ENCODE measurements at places on chromosomes 12 and 14.

DNA sequence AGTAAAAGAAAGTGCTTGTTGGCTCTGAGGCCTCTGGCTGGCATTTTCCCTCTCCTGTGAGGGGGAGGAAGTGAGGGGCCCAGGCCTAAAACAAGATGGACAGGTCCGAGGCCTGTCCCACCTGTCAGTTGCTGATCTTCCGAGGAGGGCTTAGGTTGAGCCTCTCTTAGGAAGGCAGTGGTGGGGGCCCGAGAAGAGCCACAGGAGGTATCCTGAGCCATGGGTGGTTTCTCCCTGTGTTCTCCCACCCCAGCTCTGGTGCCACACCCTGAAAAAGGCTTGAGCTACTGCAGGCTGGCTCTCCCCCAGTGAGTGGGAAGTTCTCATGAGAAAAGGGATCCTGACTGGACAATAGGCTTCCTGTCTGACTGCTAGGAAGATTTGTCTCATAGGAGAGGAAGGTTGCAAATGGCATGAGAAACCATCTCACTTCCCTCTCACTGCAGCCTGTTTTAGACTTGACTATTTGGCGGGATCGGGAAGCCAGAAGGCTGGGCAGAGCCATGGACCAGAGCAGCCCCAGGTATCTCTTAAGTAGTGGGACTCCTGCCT, 72.1 kb upstream of the SRSF5 start:
- no peak overlapping the region for H3K4me3 ChIP-seq
- no peaks in the 10 kb centered on the region for H3K27me3 ChIP-seq
- peaks cover 68% of the 10 kb centered on the region for H3K4me1 ChIP-seq
- DNase-seq: no peak
- H3K36me3 ChIP-seq: peaks cover 3% of the 10 kb centered on the region

DNA sequence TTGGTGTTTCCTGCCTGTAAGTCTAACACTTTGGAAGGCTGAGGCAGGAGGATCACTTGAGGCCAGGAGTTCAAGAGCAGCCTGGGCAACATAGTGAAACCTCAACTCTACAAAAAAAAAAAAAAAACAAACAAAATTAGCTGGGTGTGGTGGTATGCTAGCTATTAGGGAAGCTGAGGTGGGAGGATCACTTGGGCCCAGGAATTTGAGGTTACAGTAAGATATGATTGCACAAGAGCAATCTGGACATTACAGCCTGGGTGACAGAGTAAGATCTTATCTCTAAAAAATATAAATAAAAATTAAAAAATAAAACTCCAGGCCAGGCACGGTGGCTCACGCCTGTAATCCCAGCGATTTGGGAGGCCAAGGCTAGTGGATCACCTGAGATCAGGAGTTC, 39.8 kb upstream of the CMKLR1 start:
- no peak for DNase-seq
- H3K27ac ChIP-seq: no peak overlapping the region
- peaks cover 19% of the 10 kb centered on the region for H3K27me3 ChIP-seq
- H3K4me3 ChIP-seq: no peak overlapping the region

- H3K4me3 ChIP-seq: no peak overlapping the region
- no peak for DNase-seq
- no peaks in the 10 kb centered on the region for H3K27me3 ChIP-seq
- no peak overlapping the region for H3K27ac ChIP-seq
Observed at GRCh38 chr12:64335886-64336466, 54.6 kb downstream of the C12orf56 start.

GRCh38 chr12:4266990-4267389, 6.6 kb upstream of the CCND2 start:
- H3K36me3 ChIP-seq: no peaks in the 10 kb centered on the region
- DNase-seq: no peak
- H3K27me3 ChIP-seq: peaks cover 80% of the 10 kb centered on the region

DNA sequence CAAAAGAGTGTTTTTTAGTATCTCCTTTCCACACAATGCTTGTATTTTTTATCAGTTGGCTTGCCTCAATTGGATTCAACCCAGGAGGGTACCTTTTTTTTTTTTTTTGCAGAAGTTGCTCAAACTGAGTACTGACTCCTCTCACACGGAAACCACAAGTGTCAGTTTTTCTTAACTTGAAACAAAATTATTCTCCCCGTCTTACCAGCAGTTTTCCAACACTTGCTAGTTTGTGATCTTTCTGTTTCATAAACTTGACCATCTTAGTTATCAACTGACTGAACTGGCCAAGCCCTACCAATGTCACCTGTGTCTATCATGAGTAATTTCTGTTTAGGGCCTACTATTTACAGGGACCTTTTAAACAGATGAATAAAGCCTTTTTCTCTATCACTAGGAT, 34.1 kb upstream of the ITPR2 start:
- H3K36me3 ChIP-seq: peaks cover 4% of the 10 kb centered on the region
- H3K4me3 ChIP-seq: no peak overlapping the region
- H3K4me1 ChIP-seq: peaks cover 5% of the 10 kb centered on the region
- H3K27ac ChIP-seq: no peak overlapping the region

GRCh38 chr14:23436327-23437132, 1.1 kb upstream of the MYH7 start:
- H3K36me3 ChIP-seq: no peaks in the 10 kb centered on the region
- H3K27me3 ChIP-seq: peaks cover 20% of the 10 kb centered on the region
- H3K4me1 ChIP-seq: peaks cover 16% of the 10 kb centered on the region
- DNase-seq: peak; percentile 67
- H3K4me3 ChIP-seq: peak overlapping the region; percentile 38
